ENCODE measurements at places on chromosomes 12 and 14. TPM values are rescaled to one million over a fixed set of nuclear protein-coding genes. Genes with fewer than 3 reads are reported as not detected.
A peak's percentile ranks its signal among the peaks of the same experiment; 100 is the strongest.

Gene ARHGAP9
- total RNA-seq, result 287 TPM

Gene CLEC4D
- not detected for total RNA-seq

Gene SMAGP
- total RNA-seq, result 6.9 TPM

Gene SERPINA1
- not detected for total RNA-seq

Gene ACOT6
- total RNA-seq, result not detected

Gene ALX1
- not detected for total RNA-seq

Gene POTEM
- not detected for total RNA-seq

Gene TPPP2
- total RNA-seq, result not detected

Gene AICDA
- not detected for total RNA-seq

- no peak for DNase-seq
Measured at GRCh38 chr14:34179727-34180126, 228.9 kb upstream of the EGLN3 start.

- no peak for DNase-seq
Measured at GRCh38 chr14:68753690-68754089, 39.2 kb downstream of the ZFP36L1 start.

- DNase-seq, result no peak
Measured at GRCh38 chr14:65810322-65810721, 397.8 kb downstream of the FUT8 start.

GRCh38 chr14:31414190-31414833, 6.0 kb downstream of the HEATR5A start:
- no peak for DNase-seq

DNA sequence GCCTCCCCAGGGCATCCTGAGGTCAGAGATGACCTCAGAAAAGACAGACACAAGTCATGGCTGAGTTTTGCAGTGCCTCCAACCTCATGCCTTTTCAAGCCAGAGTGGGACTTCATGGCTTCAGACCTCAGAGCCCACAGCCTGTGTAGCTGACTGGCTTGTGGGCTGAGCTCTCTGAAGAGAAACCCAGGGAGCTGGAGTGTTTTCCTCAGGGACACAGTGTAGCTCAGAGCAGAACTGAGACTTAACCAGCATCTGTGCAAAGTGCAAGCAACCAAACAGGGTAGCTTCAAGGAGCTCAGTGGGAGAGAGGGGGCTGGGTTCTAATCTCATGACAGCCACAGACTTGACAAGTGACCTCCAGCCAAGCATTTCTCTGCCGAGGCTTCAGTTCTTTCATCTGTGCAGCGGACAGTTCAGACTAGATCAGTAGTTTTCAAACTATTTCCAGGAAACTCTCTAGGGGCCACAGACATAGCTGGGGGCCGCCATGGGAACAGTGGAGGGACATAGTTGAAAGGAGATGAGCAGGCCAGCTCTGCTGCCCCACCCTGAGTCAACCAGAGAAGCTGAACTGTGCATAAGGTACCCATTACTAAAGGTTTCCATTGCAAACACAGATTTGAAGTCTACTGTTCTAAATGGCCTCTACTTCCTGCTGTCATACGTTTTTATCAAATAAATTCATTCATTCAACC, 80.0 kb downstream of the LGMN start:
- no peak for DNase-seq

DNA sequence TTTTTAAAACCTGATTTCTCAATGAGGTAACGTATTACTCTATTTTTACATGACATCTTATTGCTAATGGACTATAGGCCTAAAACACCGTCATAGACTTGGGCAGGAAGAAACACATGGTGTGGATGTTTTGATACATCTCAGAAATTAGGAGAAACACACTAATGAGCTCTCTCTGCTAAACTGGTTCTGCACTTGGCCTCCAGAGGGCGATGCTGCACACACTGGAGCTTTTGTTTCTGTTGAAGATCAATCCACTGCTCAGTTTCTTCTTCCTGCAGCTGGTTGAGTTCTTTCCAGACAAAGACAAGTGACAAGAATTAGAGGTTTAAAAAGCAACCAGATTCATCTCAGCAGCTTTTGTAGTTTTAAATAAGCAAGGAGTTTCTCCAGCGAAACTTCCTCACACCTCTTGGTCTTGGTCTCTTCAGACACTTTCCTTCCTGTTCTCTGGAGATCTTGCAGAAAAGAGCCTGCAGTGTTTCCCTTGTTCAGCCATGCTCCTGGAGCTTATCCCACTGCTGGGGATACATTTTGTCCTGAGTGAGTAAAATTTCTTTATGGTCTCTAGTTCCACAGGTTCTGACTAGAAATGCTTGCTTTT, 178.5 kb upstream of the OR4E1 start:
- DNase-seq, result peak; percentile 50

GRCh38 chr14:100723135-100723829, 3.4 kb upstream of the DLK1 start:
- DNase-seq, result no peak

GRCh38 chr12:16475521-16475920, 128.1 kb downstream of the MGST1 start:
- no peak for DNase-seq

- no peak for DNase-seq
Measured at GRCh38 chr12:94172031-94172430, 23.7 kb downstream of the PLXNC1 start.

GRCh38 chr12:111094157-111095010, 174.0 kb upstream of the MYL2 start:
- no peak for DNase-seq

DNA sequence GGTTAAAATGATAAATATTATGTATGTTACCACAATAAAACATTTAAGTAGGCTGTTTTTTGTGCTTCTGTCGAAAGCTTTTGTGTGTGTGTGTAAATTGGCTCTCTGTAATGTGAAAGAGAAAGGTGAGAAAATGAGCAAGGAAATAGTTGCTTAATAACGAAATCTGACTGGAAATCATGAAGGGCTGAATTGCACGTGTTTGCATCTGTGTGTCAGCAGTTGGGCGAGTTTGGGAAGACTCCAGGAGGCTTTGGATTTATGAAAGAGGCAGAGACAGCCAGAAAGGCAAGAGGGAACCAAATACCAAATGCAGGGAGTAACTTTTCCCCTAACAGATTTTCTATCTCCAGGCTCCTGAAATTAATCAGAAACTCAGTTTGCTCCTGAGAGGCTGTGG, 47.2 kb upstream of the PLEKHG3 start:
- DNase-seq, result no peak

GRCh38 chr12:50517421-50518048, 12.8 kb downstream of the DIP2B start:
- DNase-seq, result no peak

GRCh38 chr12:64836856-64837255, 12.4 kb downstream of the TBC1D30 start:
- no peak for DNase-seq

DNA sequence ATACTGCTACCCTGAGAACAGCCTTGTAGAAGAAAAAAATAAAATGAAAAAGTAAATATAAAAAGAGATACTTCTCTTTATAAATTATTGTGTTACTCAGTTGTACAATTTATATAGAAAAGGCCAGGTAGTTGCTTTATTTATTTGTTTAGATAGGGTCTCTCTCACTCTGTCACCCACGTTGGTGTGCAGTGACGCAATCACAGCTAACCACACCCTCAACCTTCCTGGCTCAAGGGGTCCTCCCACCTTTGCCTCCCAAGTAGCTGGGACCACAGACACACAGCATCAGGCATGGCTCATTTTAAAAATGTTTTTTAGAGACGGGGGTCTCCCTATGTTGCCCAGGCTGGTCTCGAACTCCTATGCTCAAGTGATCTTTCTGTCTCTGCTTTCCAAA, 175.4 kb upstream of the PZP start:
- no peak for DNase-seq

GRCh38 chr14:99331811-99332210, 59.8 kb upstream of the BCL11B start:
- no peak for DNase-seq

DNA sequence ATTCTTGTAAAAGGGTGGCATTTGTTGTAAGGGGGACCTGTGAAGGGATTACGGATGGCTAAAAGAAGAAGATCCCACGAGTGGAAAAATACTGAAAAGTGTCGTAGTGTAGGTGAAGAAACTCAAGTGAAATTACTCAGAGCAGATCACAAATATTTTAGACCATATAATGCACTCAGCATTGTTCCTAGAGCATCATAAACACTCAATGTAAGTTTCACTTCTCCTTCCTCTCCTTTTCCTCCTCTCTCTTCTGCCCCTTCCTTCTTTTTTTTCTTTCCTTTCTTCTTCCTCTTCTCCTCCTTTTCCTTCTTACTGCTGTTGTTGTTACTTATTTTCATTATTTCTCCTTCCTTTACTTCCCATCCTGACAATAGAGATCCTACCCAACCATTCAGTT, 445.6 kb downstream of the ADAMTS20 start:
- DNase-seq, result no peak

DNA sequence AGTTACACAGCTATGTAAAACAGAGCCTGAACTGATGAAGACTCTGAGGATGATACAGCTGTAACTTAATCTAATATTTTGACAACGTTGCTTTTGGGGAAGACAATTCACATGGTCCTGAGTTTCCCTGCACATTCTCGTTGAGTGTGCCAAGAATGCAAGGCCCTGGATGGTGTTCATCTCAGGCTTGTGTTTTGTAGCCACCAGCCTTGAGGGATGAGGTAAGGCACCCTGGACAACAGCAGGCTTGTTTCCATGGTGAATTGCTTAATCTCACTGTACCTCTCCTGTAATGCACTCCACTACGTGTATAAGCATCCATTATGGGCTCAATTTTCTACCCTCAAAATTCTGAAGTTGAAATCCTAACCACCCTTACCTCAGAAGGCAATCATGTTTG, 2.1 kb downstream of the CATSPERB start:
- DNase-seq, result no peak

DNA sequence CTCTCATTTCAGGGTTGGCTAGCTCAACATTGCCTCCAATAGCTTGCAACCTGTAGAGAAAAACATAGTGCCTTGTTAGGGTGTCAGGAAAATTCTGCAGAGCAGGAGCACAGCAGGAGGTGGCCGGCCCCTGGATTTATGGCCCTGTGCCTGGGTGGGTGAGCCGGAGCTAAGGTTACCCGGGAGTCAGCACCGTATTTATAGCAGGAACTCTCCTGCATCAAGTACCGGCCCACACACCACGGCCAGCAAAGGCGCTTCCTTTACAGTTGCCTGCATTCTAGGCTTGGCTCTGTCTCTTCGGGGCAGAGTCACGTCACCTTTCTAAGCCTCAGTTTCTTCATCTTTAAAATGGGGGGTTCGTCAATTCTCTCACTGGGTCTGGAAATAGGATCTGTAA, 52.8 kb upstream of the EML1 start:
- no peak for DNase-seq

- DNase-seq, result no peak
Measured at GRCh38 chr12:93833946-93834345, 156.8 kb downstream of the CRADD start.

DNA sequence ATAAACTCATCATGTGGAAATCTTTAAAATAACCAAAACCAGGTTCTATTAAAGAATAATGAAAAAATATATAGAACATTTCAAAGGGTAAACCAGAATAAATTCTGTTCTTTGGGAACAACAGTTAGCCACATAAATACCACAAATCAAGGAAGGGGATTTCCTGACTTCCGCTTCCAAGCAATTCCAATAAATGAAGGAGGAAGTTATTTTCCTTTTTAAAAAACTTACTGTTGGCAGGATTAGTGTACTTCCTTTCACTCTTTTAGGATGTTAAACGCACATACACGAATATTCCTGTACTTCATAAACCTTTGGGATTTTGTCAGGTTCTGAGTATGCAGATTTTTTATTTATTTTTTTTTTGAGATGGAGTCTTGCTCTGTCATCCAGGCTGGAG, 13.7 kb upstream of the LIMA1 start:
- no peak for DNase-seq

DNA sequence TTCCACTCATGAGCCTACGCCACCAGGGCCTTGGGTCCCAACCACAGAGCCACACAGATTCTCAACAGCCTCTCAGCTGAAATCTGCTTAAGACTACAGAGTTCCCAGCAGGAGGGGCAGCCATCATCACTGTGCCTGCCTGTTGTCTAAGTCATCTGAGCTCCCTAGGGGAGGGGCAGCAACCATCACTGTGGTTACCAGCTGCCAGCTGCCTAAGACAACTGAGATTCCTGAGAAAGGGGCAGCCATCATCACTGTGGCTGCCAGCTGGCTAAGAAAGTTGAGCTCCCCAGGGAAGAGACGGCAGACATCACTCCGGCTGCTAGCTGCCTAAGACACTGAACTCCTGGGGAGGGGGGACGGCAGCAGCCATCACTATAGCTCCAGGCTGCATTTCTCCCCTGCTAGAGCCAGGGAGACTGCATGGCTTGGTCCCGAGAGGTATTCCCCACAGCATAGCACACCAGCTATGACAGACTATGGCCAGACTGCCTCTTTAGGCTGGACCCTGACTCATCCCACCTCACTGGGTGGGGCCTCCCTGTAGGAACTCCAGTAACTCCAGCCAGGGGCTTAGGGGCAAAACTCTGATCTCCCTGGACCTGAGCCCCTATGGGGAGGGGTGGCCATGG, 37.2 kb upstream of the C14orf132 start:
- DNase-seq, result no peak

- no peak for DNase-seq
Measured at GRCh38 chr14:71244341-71244740, 337.1 kb downstream of the PCNX1 start.

DNA sequence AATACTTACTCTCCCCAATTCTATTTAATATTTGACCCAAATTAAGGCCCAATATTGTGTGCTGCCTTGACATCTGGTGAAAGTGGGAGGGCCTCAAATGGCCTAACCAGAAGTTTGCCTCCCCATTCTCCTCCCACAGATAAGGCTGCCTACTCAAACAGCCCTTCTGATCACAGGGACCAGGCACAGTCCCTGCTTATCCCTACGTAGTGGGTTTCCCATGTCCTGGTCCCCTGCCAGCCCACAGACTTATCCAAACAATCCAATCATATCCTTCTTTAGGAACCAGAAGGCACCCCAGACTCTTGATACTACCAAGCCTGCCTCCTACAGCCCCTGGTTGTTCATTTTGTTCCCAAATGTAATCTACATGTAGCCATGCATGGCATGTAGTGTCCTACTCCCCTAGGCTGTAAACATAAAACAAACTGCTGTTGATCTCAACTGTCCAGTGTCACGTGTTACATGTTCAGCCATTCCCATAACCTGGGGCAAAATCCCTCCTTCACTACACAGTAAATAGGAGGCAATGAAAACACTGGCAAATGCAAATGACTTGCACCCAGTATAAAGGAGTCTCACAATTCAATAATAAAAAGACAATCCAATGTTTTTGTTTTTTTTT, 49.3 kb downstream of the EEA1 start:
- DNase-seq, result no peak

- no peak for DNase-seq
Measured at GRCh38 chr12:103839609-103840461, 1.2 kb downstream of the NT5DC3 start.

GRCh38 chr12:113062502-113063395, 6.2 kb downstream of the DTX1 start:
- no peak for DNase-seq

- DNase-seq, result no peak
Measured at GRCh38 chr12:18620986-18621385, 116.8 kb downstream of the PLCZ1 start.

GRCh38 chr12:110743571-110744093, 941 bp upstream of the PPP1CC start:
- DNase-seq, result no peak

All from naive thymus-derived CD8-positive, alpha-beta T cell (primary cell).